Stimulated activated memory B cell treated with anti-CD40 and anti-IgM and Interleukin-4, amounts not matched to agents 10 μg/mL and 1 μg/mL and 100 μg/mL, for 72 hours (primary cell): ENCODE measurements at places on chromosomes 4 and X.

DNA sequence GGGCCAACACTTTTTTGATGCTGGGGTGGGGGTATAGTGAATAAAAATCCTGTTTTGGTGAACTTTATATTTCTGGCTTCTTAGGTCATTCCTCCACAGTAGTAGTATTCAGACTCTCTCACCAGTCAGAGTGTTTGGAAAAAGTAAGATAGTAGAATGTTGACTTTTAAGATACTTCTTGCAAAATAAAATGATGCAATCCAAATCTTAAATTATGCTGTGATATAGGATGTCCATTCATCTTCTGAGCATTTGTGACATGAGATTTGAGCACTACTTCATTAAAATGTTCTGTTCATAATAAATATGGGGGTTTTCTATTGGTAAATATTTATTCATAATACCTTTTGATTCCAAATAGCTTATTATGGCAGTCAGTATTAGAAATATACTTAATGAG is 70.1 kb downstream of the BMP2K start:
- ATAC-seq, result no peak
- no peak overlapping the region for H3K4me3 ChIP-seq
- peaks cover 13% of the 10 kb centered on the region for H3K36me3 ChIP-seq
- no peaks in the 10 kb centered on the region for H3K27me3 ChIP-seq

DNA sequence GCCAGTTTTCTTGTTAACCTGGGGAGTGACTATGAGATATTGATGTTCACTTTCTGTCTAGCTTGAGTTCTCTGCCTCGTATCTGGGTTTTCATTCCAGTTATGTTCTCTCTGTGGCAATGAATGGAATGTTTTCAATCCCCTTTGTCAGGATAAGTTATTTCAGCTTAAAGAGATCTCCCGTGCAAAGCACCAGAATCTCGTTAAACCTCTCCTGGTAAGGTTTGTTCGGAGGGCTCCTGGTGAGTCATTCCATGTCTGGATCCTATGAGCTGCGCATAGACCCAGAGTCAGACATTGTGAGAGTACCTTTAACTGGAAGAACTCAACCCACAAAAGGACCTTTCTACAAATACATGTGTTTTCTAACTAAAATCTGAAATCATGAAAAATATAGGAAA is 51.0 kb downstream of the KDR start:
- no peak overlapping the region for H3K4me3 ChIP-seq
- H3K4me1 ChIP-seq, result no peaks in the 10 kb centered on the region
- ATAC-seq, result no peak
- no peaks in the 10 kb centered on the region for H3K36me3 ChIP-seq
- no peak overlapping the region for H3K27ac ChIP-seq

DNA sequence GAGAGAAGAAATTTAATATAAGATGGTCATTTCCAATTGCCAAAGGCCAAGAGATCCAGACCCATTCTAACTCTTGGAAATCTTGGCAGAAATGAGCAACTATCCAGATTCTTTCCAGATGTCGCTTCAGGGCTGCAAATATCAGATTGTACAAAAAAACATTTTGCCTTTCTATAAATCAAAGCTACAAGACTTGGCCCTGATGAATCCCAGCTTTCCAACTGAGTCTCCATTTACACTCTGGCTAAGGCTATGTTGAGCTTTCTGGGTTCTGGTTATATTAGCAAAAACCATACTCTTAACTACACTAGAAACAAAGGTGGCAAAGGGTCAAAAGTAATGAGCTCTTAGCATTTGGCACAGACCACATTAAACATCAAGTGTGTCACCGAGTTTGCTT is 345.8 kb downstream of the OPHN1 start:
- H3K27me3 ChIP-seq, result no peaks in the 10 kb centered on the region
- H3K36me3 ChIP-seq, result no peaks in the 10 kb centered on the region
- ATAC-seq, result no peak
- H3K27ac ChIP-seq, result no peak overlapping the region
- no peak overlapping the region for H3K4me3 ChIP-seq
- H3K4me1 ChIP-seq, result no peaks in the 10 kb centered on the region

DNA sequence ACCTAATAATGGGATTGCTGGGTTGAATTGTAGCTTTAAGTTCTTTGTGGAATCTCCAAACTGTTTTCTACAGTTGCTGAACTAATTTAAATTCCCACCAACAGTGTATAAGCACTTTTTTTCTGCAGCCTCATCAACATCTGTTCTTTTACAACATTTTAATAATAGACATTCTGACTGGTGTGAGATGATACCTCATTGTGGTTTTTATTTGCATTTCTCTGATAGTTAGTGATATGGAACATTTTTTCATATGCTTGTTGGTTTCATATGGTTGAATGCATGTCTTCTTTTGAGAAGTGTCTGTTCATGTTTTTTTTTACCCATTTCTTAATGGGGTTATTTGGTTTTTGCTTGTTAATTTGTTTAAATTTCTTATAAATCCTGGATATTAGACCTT is 1718.9 kb downstream of the C4orf33 start:
- H3K4me1 ChIP-seq, result no peaks in the 10 kb centered on the region
- H3K27ac ChIP-seq, result no peak overlapping the region
- no peak for ATAC-seq
- no peaks in the 10 kb centered on the region for H3K27me3 ChIP-seq
- H3K36me3 ChIP-seq, result no peaks in the 10 kb centered on the region
- no peak overlapping the region for H3K4me3 ChIP-seq

DNA sequence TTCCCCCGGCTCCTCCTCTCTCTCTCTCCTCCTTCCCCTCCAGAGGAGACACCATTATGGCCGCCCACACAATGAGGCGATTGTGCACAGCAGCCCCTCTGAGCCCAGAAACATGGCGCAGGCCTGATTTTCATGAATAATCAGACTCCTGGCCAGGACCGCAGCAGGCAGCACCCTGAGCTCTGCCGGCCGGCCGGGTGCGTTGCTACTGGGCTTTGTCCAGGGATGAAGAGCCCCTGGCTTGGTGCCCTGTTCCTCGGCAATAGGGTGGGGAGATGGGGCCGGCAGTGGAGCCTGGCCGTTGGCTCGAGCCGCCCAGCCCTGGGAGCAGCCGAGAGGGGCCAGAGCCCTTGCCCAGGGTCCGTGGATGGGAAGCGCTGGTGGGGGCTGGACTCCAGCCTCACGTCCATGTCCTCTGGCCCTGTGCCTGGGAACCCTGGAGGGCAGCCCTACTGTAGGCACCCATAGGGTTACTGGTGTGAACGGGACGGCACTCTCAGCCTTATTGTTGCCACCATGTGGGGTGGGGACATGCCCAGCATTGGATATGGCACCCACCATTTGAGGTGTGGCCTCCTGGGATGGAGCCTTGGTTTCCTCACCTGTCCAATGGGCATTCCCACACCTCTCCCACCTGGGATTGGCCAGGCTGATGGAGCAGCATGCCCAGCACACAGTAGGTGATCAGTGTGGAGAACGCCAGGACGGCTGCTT is 103.0 kb downstream of the SORCS2 start:
- H3K36me3 ChIP-seq, result no peaks in the 10 kb centered on the region
- no peak overlapping the region for H3K27ac ChIP-seq
- H3K4me1 ChIP-seq, result no peaks in the 10 kb centered on the region
- peaks cover 26% of the 10 kb centered on the region for H3K27me3 ChIP-seq
- no peak for ATAC-seq

DNA sequence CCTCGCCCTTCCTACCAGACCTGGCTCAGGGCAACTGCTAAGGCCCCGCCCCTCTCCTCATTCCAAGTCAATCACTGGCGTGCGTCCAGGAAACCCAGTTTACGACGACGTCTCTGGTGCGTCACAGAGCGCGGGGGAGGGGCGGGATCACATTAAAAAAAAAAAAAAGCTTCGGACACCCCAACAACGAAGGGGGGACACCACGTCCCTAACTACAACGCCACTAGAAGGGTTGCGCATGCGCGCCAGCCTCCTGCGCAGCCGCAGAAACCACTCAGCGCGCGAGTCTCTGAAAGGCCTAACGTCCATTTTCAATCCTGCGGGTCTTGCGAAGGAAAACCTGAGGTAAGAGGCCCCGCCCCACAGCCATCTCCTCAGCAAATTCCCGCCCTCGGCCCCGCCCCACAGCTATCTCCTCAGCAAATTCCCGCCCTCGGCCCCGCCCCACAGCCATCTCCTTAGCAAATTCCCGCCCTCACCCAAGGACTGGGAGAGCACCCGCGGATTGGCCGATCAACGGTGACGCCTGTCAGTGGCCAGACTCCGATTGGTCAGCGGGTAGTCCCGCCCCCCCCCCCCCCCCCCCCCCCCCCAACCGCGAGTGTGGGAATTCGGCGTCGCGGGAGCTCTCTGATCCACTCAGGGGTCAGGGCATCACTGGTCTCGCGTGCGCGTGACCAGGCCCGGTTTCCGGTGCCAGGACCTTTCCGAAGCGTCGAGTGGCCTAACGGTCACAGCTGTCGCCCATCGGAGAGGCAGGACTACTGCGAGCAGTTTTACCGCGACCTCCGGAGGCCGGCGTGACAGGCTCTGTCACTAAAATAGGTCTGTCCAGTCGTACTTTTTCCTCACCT is at the start of gene SCML1:
Gene SCML1 (plus strand): TSS at position 638 of the 854 bp plus-strand sequence. CDS start 6,694 bp downstream, outside the sequence.
- H3K27ac ChIP-seq, result peak within 1 kb of the TSS; percentile 76
- peaks cover 18% of the 10 kb centered on the region for H3K27me3 ChIP-seq
- peak; percentile 93 for ATAC-seq
- no peaks in the 10 kb centered on the region for H3K36me3 ChIP-seq

GRCh38 chr4:168787801-168788595 is 222.1 kb downstream of the CBR4 start:
- no peak for ATAC-seq
- no peak overlapping the region for H3K4me3 ChIP-seq
- no peaks in the 10 kb centered on the region for H3K36me3 ChIP-seq
- H3K4me1 ChIP-seq, result peaks cover 11% of the 10 kb centered on the region

GRCh38 chr4:81555489-81555888 is 83.8 kb upstream of the RASGEF1B start:
- H3K4me1 ChIP-seq, result peaks cover 38% of the 10 kb centered on the region
- H3K27ac ChIP-seq, result no peak overlapping the region
- peaks cover 4% of the 10 kb centered on the region for H3K36me3 ChIP-seq
- H3K4me3 ChIP-seq, result no peak overlapping the region
- ATAC-seq, result no peak

DNA sequence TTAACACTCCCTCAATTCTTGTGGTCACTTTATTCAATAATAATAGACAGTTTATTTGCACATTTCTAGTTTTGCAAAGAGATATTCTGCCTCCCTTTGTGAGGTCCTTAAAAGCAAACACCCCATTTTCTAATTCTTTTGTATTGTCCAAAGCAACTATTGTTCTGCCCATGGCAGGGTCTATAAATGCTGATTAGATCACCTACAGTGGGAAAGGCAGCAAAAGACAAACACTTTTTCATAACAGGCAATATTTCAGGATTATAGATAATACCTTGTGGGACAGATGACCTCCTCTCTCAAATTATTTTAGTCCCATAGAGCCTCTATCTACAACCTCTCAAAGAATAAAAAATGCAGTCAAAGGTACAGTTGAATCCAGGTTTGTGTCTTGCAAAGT is 28.6 kb downstream of the COMMD8 start:
- H3K4me3 ChIP-seq, result no peak overlapping the region
- ATAC-seq, result no peak
- H3K36me3 ChIP-seq, result peaks cover 7% of the 10 kb centered on the region
- no peak overlapping the region for H3K27ac ChIP-seq
- H3K4me1 ChIP-seq, result no peaks in the 10 kb centered on the region
- no peaks in the 10 kb centered on the region for H3K27me3 ChIP-seq

GRCh38 chr4:5945936-5946335 is 53.0 kb upstream of the CRMP1 start:
- H3K27ac ChIP-seq, result no peak overlapping the region
- no peak overlapping the region for H3K4me3 ChIP-seq
- ATAC-seq, result no peak
- H3K4me1 ChIP-seq, result no peaks in the 10 kb centered on the region
- peaks cover 10% of the 10 kb centered on the region for H3K27me3 ChIP-seq

GRCh38 chr4:85644061-85644460 is 169.1 kb downstream of the ARHGAP24 start:
- ATAC-seq, result no peak
- H3K4me1 ChIP-seq, result peaks cover 48% of the 10 kb centered on the region
- no peaks in the 10 kb centered on the region for H3K27me3 ChIP-seq
- no peak overlapping the region for H3K4me3 ChIP-seq

DNA sequence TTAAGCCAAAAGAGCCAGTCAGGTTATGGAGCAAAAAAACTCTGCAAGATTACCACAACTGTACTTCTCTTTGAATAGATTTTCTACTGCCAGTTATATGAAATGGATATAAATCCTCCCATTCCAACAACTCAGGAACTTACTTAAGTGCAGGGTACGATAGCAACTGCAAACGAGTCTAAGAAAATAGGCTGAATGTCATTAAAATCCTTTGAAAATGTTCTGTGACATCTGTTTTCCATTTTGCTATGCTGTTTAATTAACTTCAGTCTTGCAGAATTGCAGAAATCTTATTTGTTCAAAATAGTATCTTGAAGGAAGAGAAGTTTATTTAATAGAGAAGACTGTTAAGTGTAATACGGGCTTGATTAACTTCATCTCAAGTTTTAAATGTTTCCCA is 243.8 kb downstream of the PALLD start:
- H3K4me1 ChIP-seq, result no peaks in the 10 kb centered on the region
- no peak for ATAC-seq
- H3K27ac ChIP-seq, result no peak overlapping the region
- H3K4me3 ChIP-seq, result no peak overlapping the region

DNA sequence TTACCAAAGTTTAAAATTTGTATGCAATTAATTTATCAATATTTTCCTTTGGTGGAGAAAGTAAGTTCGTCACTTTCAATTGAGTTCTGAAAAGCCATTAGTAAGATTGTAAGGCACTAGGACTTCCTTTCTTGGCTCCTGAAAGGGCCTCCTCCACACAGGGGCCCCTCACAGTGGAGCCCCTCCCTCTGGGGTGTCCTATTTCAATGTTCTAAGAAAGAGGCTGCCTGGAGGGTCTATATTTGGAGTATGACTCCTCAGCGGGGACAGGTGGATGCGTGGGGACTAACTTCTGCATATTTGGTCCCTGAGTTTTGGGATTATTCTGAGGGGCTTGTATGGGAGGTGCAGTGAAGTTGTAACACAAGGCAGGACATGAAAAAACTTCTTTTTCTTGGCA is 1.6 kb upstream of the ARMCX4 start:
- peaks cover 6% of the 10 kb centered on the region for H3K4me1 ChIP-seq
- ATAC-seq, result no peak
- no peak overlapping the region for H3K4me3 ChIP-seq
- peaks cover 10% of the 10 kb centered on the region for H3K36me3 ChIP-seq
- H3K27me3 ChIP-seq, result no peaks in the 10 kb centered on the region

DNA sequence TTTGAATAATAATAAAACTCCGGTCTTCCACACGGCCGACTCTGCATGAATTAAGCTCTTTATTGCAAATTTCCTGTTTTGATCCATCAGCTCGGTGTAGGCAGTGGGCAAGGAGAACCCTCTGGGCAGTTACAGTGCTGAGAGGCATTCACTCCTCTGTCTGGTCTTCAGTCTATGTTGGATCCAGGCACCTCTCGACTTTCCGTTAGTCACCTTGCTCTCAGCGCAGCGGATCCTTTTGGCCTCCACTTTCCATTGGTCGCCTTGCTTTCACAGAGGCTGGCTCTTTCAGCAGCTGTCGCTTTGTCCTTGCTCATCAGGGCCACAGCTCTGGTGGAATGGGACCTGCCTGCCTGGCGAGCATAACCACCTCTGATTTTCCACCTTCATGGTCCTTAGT is 52.9 kb downstream of the TRMT44 start:
- no peaks in the 10 kb centered on the region for H3K27me3 ChIP-seq
- ATAC-seq, result no peak
- peaks cover 13% of the 10 kb centered on the region for H3K36me3 ChIP-seq
- H3K4me3 ChIP-seq, result no peak overlapping the region
- no peak overlapping the region for H3K27ac ChIP-seq

GRCh38 chrX:39592776-39593175 is 505.0 kb downstream of the BCOR start:
- ATAC-seq, result no peak
- H3K4me3 ChIP-seq, result no peak overlapping the region
- no peaks in the 10 kb centered on the region for H3K36me3 ChIP-seq
- H3K4me1 ChIP-seq, result no peaks in the 10 kb centered on the region
- no peak overlapping the region for H3K27ac ChIP-seq

- H3K36me3 ChIP-seq, result no peaks in the 10 kb centered on the region
- no peaks in the 10 kb centered on the region for H3K27me3 ChIP-seq
These were observed 91.3 kb upstream of the KLHL13 start for GRCh38 chrX:118207831-118208453.
